ENCODE measurements at places on chromosomes 7 and 10.

GRCh38 chr7:74115326-74115725, 31.7 kb downstream of the LIMK1 start:
- no peak for DNase-seq

- peak; percentile 96 for DNase-seq
These were observed 101.9 kb upstream of the PIP4K2A start for GRCh38 chr10:22816298-22816653.

DNA sequence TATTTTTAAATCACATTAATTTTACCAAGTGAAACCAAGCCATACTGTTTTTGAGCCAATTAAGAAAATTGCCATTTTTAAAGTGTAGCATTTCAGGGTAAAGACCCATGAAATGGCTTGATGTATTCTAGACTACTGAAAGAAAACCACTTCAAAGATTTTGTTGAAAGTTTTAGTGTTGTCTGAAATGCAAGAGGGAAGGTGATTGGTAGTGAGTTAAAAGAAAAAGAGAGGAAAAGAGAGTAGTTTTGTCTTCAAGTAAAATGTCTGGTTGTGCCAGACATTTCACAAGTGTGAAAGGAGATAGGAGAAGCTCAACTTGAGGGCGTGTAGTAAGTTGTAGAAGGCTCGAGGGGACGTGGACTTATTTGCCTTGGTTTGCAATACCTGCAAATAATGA, 41.6 kb downstream of the CALML5 start:
- DNase-seq: no peak

- DNase-seq: no peak
These were observed 15.8 kb upstream of the SAR1A start for GRCh38 chr10:70186090-70186489.

GRCh38 chr7:99120501-99120900, 23.4 kb downstream of the SMURF1 start:
- DNase-seq: peak; percentile 68

DNA sequence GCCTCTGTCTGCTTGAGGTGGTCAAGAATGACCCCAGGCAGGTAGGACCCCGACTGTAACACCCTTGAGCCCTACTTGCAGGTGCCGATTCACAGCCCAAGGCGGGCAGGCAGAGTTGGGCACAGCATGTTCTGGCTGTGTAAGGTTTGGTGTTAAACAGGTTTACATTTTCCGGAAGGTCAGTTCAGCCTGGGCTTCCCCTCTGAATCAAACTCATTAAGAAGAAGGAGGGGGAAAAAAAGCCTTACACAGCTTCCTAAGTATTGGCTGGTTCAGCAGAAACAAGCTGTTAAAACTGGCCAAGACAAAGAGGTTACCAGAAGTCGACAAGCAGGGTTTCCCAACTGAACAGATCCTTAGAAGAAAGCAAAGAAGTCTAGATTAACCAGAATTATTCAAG, 132.7 kb downstream of the PRPF18 start:
- no peak for DNase-seq

DNA sequence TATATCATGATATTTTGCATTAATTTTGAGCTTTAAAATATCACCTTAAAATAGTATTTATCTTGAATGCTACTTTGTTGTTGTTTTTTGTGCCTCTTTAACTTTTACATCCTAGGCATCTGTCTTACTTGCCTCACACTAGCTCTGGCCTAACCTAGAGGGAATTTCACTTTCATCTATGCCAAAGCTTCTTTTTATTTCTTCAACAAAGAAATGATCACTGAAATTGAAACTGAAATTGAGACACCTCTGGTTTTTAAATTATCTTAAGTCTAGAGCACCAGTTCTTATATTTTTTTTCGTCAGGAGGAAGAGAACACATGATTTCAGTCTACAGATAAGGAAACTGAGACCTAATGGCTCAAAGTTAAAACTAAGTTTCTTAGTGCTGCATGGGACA, 3.5 kb upstream of the SCIN start:
- no peak for DNase-seq

GRCh38 chr10:132283604-132284382, 24.0 kb downstream of the STK32C start:
- no peak for DNase-seq

DNA sequence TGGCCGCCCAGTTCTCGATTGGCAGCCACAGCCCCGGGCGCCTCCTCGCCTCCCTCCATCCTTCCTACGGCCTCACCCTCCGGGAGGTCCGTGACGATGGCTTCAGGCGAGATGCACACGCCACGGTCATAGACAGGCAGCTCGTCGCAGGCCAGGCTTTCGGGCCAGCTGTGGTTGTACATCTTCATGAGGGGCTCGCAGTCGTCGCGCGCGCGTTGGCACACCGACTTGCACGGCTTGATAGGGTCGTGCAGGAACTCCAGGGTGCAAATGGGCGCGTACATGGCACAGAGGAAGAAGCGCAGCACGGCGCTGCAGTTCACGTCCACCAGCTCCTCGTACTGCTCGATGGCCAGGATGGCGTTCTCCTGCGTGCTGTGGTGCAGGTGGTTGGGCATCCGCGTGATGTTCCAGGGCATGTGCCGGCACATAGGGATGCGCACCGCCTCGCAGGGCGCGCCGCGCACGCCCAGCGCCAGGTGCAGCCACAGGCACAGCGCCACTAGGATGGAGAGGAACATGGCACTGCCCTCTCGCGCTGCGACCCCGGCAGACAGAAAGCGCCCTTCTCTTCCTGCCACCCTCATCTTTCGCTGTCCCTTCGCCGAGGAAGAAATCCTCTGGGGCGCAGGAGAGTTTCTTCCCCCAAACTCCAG, 472 bp downstream of the SFRP4 start:
- DNase-seq: no peak

DNA sequence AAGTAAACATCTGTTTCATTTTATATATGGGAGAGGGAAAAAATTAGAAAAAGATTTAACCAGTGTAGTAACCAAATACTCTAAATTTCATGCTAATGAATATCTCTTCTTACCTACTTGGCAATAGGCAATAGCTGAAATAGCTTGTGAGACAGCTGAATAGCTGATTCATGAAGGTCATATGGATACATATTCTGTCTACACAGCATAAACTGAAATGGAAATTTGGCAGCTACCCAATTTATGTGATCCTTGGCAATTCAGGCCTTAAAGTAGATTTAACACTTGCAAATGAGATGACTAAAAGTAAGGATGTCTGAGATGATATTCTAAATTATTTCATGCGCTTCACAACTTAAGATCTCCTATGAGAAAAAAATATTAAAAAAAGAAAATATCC, 261.2 kb upstream of the SEMA3A start:
- DNase-seq: no peak

GRCh38 chr7:54802841-54803240, 43.8 kb upstream of the SEC61G start:
- peak; percentile 11 for DNase-seq

DNA sequence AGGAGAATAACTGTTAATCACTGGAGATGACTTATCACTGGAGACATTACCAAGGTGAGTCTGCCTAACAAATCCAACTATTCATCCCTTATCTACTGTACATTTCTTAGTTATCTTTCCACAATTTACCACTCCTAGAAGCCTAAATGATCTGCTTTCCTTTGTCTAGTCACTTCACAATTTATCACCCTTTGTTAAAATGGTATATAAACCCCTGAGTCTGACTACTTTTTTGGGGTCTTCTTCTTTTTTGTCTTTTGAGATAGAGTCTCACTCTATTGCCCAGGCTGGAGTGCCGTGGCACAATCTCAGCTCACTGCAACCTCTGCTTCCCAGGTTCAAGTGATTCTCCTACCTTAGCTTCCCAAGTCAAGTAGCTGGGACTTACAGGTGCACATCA, 66.0 kb upstream of the SEPHS1 start:
- no peak for DNase-seq

GRCh38 chr10:20767028-20767427, 130.1 kb downstream of the NEBL start:
- no peak for DNase-seq

DNA sequence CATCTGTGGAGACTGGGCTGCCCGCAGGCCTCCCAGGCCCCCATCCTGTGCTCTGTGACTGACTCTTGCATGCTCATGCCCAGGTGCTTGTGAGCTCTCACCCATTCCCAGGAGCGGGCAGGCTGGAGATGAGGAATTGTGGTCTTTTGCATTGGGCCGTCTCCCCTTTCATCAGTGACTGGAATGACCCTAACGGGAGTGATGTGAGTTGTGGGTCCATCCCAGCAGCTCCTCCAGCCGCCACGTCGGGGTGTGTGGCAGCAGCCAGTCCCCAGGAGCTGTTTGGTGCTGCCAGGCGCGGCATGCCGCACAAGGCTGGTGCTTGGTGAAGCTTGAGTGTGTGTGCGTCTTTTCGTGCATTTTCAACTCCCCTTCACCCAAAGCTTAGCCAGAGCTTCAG, 164.2 kb downstream of the ACTR3B start:
- no peak for DNase-seq

GRCh38 chr10:88659725-88660597, 4.3 kb upstream of the LIPF start:
- DNase-seq: peak; percentile 52

DNA sequence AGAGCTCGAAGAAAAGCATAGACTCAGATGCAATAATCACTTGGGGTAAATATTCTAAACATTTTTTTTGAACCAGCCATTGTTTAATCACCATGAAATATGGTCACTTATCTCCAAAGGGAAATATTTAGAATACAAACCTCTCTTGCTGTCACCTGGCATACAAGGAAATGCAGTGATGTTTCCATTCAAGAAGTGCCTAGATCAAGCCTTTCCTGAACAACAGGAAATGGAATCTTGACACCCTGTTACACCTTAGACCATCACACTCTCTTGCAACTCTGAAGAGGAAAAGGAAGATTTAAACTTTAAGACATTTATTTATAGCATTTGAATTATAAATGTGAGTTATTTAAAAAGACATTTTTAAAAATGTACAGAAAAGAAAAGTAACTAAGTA, 263.0 kb upstream of the BMPER start:
- no peak for DNase-seq

DNA sequence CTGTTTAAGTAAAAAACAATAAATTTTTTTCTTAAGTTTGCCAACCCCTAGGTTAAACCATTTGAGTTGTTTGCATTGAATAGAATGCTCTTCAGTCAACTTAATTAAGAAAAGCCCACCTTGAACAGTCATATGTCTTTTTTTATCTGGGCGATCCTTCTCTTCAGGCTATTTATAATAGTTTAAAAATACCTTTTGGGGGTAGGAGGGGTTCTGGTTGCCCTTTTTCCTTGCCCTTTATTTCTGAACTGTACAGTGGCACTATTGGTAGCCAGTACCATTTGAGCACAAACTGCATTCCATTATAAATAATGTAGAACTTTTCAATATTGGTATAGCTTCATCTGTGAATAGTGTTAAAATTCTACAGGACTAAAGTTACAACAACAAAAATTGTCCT, 13.1 kb downstream of the CALU start:
- no peak for DNase-seq

GRCh38 chr7:43302211-43302711, 189.8 kb downstream of the HECW1 start:
- peak; percentile 29 for DNase-seq

DNA sequence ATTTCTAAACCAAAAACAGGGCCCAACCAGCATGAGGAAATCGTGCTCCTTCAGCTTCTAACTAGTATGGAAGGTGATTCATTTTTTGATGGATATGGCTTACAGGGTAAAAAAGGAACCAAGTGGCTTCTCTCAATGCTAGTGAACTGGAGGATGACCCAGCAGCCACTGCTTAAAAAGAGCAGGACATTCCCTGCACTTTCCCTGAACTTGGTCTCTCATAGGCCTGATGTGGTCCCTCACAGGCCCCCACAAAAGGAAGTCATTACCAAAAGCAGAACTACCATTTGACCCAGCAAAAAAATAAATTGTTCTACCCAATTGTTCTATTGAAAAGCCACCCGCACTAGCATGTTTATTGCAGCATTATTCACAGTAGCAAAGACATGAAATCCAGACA, 188.8 kb downstream of the CALN1 start:
- no peak for DNase-seq

DNA sequence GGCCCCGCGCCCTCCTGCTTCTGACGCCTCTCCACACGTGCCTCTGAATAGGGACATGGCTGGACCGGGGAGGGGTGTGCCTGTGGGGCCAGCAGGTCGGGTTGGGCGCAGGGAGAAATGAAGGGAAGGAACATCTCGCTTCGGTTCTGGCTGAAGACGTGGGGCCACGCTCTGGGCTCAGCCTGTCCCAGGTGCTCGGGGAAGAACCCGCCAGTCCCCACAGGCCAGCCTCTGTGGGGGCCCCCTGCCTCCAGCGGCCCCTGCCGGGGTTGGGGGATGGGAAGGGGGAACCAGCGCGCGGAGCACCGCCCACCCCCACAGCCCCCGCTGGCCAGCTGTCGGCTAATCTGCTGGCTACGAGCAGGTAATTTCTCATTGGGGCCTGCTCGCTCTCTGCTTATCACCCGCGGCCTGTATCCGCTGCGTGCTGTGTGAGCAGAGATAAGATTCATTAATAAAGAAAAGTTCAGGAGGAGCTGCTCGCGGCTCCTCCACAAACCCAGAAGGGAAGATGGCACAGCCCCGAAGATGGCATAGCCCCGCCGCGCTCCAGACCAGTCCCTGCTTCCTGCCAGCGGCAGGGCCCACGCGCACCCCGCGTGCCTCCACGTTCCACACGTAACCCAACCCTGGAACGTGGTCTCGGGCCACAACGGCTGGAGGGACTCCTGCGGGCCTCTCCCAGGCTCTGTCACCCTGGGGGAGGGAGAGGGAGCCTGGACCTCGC, 186.2 kb downstream of the ELFN1 start:
- no peak for DNase-seq

GRCh38 chr7:2688409-2689342, 674 bp downstream of the AMZ1 start:
- DNase-seq: peak; percentile 37

- no peak for DNase-seq
These were observed 3.3 kb upstream of the MAP3K8 start for GRCh38 chr10:30430544-30431298.

- DNase-seq: no peak
These were observed 6.2 kb downstream of the AOC1 start for GRCh38 chr7:150858236-150859197.

DNA sequence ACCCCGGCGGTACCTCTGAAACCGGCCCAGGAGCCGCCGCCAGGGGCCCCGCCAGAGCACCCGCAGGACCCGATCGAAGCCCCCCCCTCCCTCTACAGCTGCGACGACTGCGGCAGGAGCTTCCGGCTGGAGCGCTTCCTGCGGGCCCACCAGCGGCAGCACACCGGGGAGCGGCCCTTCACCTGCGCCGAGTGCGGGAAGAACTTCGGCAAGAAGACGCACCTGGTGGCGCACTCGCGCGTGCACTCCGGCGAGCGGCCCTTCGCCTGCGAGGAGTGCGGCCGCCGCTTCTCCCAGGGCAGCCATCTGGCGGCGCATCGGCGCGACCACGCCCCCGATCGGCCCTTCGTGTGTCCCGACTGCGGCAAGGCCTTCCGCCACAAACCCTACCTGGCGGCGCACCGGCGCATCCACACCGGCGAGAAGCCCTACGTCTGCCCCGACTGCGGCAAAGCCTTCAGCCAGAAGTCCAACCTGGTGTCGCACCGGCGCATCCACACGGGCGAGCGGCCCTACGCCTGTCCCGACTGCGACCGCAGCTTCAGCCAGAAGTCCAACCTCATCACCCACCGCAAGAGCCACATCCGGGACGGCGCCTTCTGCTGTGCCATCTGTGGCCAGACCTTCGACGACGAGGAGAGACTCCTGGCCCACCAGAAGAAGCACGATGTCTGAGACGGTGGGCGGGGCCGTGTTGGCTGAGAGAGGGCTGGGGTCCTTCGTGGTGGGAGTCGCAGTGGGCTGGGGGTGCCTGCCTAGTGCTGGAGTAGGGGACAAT, 3.8 kb downstream of the REPIN1 start:
- no peak for DNase-seq

GRCh38 chr7:5478568-5479430, 55.2 kb upstream of the TNRC18 start:
- peak; percentile 80 for DNase-seq

Data from EH (cell line).